Tibial nerve (tissue), 4 donors: ENCODE measurements at places on chromosomes 4 and X.
A peak's percentile ranks its signal among the peaks of the same experiment; 100 is the strongest.

GRCh38 chrX:37755025-37755424 is 24.8 kb upstream of the CYBB start:
- H3K27ac ChIP-seq = no peak overlapping the region
- H3K4me1 ChIP-seq = no peaks in the 10 kb centered on the region
- no peak overlapping the region for H3K4me3 ChIP-seq
- H3K36me3 ChIP-seq = no peaks in the 10 kb centered on the region

GRCh38 chr4:54566608-54567007 is 91.1 kb upstream of the KIT start:
- H3K4me3 ChIP-seq = no peak overlapping the region
- H3K27me3 ChIP-seq = no peaks in the 10 kb centered on the region
- no peak overlapping the region for H3K27ac ChIP-seq
- no peaks in the 10 kb centered on the region for H3K36me3 ChIP-seq

GRCh38 chr4:102299354-102300107 is 45.8 kb downstream of the SLC39A8 start:
- no peak overlapping the region for H3K4me3 ChIP-seq
- no peak overlapping the region for H3K27ac ChIP-seq
- H3K36me3 ChIP-seq = no peaks in the 10 kb centered on the region
- no peaks in the 10 kb centered on the region for H3K4me1 ChIP-seq
- H3K27me3 ChIP-seq = no peaks in the 10 kb centered on the region

DNA sequence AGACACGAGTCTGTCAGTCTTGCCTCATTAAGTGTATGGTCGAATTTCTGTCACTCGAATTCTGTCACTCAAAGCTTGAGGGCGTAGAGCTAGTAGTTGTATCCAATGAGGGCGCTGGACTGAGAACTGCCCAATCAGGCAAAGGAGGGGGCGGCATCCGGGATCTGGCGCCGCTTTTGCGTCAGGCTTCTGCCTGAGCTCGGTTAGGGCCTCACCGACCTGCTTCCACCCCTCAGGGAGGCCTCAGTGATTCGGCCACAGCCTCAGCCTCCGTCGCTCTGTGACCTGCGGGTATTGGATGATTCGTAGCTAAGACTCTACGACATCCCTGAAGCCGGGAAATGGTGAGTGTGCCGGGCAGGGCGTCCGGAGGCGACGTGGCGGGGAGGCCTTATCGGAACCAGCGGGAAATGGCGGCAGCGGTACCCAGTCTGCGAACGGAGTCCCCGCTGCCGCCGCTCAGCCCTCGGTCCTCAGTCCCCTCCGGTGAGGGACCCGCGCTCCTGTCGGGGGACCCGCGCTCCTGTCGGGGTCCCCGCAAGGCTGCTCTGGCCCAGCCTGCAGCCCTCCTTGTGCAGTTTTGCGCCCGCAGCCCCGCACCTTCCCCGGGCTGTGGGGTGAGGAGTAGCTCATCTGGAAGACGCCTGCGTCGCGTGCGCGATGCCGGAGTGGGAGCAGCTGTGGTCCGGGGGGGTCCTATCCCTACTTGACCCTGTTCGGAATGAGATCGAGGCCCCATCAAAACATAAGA is 88.3 kb downstream of the ZNF718 start:
- peak overlapping the region; percentile 45 for H3K4me3 ChIP-seq
- no peak for DNase-seq
- peaks cover 41% of the 10 kb centered on the region for H3K36me3 ChIP-seq

GRCh38 chrX:17525266-17525665 is 150.3 kb downstream of the NHS start:
- H3K4me3 ChIP-seq = no peak overlapping the region
- H3K36me3 ChIP-seq = no peaks in the 10 kb centered on the region
- DNase-seq = no peak
- no peaks in the 10 kb centered on the region for H3K4me1 ChIP-seq
- H3K27ac ChIP-seq = no peak overlapping the region
